CD4-positive, alpha-beta T cell treated with Interleukin-6 for 4 hours (primary cell): ENCODE measurements at places on chromosomes 6 and 20.

DNA sequence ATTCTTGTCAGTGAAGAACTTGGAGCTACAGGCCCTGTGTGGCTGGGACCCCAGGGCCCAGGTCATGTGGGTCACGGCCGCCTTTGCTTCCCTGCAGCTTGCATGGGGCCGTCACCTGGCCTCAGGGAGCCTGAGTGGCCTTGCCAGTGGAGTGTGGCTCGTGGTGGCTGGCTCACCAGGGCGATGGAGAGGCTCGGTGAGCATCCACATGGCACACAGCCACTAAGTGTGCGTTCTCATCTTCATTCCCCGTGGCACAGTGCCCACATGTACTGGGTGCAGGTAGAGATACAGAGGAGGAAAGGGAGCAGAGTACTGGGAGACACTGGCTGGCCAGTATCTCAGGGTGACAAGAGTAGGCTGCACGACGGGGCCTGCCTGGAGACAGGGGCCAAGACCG lies 21.5 kb downstream of the MANBAL start:
- DNase-seq, result no peak

DNA sequence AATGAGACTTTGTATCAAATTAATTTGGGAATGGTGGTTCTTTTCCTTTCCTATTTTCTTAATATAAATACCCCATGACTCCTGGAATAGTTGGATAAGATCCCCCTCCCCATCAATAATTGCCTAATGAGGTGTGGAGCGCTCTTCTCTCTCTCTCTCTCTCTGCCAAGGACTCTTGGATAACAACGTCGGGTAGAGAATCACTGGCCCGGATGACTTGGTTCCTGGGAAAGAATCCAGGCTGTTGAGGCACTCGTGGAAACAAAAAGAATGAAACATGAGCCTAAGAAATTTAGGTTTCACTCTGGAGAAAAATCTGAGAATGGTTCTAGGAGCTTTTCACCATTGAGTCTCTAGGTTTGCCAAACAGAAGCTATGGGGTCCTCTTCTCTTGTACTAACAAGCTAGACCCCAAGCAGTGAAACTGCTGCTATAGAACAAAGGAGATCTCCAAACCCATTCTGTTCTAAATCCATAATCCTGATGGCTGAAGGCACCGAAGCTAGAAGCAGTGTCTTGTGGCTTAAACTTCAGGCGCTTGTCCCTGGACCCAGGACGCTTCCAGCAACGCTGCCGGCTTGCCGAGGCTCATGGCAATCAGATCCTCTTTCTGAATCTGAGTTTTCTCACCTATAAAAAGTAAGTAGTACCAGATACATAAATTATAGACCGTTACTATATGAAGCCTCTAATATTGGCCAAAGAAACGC lies 241.6 kb upstream of the BTBD3 start:
- no peak for DNase-seq

GRCh38 chr20:53938739-53939138 lies 131.7 kb downstream of the BCAS1 start:
- DNase-seq, result no peak

DNA sequence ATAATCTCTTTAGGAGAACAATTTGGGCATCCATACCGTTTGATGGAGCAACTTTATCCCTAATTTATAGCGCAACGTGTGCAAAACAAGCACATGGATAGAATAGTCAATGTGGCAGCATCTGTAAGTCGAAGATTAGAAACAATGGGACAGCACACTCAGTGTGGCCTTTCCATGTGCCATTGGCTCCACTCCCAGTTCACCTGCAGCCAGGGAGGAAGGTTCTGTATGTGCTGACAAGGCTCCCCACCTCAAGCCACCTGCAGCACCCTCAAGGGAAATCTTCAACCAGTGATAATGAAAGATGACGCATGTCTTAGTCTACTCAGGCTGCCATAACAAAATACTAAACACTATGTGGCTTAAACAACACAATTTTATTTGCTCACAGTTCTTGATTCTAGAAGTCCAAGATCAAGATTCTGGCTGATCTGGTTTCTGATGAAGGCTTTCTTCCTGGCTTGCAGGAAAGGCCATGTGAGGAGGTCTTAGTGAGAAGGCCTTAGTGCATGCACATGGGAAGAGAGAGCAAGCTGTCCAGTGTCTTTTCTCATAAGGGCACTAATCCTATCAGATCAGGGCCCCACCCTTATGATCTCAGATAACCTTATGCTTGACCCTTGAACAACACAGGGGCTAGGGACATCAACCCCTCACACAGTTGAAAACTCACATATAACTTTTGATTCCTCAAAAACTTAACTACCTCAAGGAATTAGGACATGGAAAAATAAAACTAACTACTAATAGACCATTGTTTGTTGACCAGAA lies 34.9 kb upstream of the SHLD1 start:
- peak; percentile 10 for DNase-seq

- DNase-seq, result no peak
These were observed 141.9 kb downstream of the HS3ST5 start for GRCh38 chr6:114200891-114201290.

DNA sequence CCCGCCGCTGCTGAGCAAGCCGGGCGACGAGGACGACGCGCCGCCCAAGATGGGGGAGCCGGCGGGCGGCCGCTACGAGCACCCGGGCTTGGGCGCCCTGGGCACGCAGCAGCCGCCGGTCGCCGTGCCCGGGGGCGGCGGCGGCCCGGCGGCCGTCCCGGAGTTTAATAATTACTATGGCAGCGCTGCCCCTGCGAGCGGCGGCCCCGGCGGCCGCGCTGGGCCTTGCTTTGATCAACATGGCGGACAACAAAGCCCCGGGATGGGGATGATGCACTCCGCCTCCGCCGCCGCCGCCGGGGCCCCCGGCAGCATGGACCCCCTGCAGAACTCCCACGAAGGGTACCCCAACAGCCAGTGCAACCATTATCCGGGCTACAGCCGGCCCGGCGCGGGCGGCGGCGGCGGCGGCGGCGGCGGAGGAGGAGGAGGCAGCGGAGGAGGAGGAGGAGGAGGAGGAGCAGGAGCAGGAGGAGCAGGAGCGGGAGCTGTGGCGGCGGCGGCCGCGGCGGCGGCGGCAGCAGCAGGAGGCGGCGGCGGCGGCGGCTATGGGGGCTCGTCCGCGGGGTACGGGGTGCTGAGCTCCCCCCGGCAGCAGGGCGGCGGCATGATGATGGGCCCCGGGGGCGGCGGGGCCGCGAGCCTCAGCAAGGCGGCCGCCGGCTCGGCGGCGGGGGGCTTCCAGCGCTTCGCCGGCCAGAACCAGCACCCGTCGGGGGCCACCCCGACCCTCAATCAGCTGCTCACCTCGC lies 1.5 kb downstream of the ARID1B start:
- DNase-seq, result peak; percentile 59

DNA sequence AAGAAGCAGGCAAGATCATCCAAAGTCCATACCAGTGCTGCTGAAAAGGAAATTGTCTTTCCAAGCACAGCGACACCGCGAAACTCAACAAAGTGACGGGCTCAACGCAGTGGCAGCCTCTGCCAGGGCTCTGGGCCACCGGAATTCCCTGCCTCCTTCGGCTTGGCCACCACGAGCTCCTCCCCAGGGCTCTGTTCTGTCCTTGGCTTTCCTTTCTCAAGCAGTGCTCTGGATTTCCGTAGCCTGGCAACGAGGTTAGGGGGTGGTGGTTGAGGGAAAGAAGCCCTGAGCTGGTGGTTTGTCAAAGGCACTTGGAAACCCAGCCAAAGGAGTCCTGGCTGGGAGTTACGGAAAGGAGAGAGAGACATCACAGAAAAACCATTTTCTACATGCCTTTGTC lies 31.2 kb downstream of the PRR18 start:
- DNase-seq, result no peak

GRCh38 chr6:14730654-14731053 lies 515.2 kb upstream of the JARID2 start:
- DNase-seq, result no peak

GRCh38 chr20:56579301-56579710 lies 46.3 kb downstream of the FAM209B start:
- no peak for DNase-seq

DNA sequence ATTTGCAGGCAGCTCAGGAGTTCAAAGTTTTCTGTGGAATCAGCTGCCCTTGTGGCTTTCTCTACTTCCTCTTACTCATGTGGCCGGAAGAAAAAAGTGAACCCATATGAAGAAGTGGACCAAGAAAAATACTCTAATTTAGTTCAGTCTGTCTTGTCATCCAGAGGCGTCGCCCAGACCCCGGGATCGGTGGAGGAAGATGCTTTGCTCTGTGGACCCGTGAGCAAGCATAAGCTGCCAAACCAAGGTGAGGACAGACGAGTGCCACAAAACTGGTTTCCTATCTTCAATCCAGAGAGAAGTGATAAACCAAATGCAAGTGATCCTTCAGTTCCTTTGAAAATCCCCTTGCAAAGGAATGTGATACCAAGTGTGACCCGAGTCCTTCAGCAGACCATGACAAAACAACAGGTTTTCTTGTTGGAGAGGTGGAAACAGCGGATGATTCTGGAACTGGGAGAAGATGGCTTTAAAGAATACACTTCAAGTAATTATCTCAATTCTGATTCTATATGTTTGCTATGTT lies 1.1 kb downstream of the MGME1 start:
- DNase-seq, result peak; percentile 32

DNA sequence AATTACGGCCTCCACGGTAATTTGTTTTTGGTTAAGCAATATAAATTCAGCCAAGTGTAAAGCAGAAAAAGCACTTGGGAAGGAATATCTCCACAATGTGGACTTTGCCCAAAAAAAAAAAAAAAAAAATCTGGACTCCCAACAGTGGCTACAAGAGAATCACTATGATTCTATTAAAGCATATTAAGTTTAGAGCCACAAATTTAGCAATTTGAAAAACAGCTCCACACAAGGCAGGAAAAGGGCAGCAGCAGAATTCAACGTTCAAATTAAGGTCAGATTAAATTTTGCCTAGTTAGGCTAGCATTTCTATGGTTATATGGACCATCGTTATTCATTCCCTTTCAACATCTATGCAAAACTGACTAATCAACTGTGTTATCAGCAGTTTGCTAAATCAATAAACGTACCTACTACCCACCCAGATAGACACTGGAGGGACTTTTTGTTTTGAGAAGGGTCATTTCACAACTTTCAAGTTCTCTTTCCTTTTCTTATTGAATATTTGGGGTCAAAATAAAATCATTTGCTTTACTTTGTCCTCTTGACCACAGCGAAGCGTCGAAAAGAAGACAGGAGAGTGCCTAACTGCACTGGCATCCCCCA lies 1.0 kb downstream of the MCM9 start:
- DNase-seq, result no peak

DNA sequence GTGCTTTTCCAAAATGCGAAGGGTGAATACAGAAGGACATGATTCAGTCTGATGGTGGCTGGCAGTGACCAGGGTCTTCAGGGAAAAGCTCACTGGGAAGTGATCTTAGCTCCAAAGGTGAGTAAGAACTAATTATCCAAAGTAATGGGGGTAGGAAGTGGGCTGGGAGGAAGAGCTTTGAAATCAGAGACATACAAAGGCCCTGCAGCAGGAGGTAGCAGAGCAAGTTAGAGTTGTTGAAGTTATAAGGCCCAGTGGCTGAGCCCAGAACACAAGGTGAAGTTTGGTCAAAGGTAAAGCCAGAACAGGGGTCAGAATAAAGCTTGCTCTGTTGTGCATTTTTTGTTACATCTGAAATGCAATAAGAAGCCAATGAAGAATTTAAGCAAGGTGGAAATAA lies 81.2 kb downstream of the PLCB1 start:
- DNase-seq, result no peak

- DNase-seq, result no peak
These were observed 35.9 kb downstream of the DUSP22 start for GRCh38 chr6:328136-328670.

DNA sequence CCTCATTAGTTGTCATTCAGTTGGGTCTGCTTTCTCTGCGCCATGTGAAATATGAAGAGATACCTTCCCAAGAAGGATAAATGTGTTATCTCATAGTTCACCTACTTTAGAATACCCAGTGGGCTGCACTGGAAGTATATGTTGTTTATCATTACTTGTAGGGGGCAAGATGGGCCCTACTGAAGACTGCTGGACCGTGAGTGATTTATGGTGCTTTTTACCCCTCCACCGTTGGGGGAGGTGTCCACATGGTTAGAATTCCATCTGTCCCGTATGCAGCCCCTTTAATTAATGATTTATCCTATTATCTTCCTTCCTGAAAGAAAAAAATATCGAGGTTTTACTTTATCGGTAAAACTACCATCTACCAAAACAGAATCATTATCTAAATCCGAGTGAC lies 97.0 kb downstream of the TSHZ2 start:
- no peak for DNase-seq

DNA sequence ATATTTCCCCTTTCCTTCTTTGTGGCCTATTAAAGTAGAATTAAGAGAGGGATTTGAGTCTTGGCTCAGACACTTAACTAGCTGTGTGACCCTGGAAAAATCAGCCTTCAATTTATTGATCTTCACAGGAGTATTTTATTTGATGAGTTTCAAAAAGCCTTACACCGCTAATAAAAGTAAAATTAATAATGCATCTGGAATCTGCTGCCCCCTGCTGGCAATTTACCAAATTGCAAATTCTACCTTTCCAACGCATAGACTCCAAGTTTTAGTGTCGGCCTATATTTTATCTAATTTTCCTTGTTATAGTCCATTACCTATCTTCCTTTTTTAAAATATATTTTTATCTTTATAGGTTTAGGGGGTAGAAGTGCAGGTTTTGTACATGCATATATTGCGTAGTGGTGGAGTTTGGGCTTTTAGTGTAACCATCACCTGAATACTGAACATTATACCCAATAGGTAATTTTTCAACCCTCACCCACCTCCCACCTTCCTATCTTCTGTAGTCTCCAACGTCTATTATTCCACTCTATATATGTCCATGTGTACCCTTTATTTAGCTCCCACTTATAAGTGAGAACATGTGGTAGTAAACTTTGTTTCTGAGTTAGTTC lies 46.3 kb downstream of the GOPC start:
- peak; percentile 77 for DNase-seq

DNA sequence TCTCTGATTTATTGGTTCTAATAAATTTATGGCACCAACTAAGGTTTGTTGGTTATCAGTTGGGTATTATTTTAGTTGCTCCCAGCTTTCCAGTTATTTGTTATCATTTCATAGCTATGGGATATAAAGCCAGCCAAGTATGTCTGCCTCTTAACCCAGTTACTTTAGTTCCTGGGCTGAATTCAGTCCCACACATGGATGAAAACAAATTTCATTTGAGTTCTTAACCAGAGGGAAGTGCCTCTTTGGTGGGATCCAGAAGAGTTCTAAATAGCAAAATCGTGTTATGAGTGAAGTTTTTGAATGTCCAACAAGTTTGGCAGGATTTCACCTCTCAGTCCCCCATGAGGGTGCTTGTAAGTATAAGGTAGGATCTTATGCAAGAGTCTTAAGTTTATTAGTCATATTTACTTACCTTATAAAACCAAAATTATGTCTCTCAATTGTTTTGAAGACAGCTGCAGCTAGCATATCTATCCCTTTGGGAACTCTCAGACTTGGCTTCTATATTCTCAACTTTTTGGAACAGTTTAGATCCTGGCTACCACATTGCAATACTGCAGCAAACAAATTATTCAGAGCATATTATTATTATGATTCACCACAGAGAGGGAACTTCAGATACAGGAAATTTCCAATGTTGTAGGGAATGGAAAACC lies 683.6 kb downstream of the BCKDHB start:
- no peak for DNase-seq
